Breast epithelium (tissue), 4 donors: ENCODE measurements at places on chromosomes 7 and 10. TPM values are rescaled to one million over a fixed set of nuclear protein-coding genes. Genes with fewer than 3 reads are reported as not detected.

The ARPC1A gene
- total RNA-seq: 122 TPM

The TAS2R3 gene
- total RNA-seq: 3.9 TPM

The PPP1R3C gene
- 14.4 TPM for total RNA-seq

The AKR1D1 gene
- 0.59 TPM for total RNA-seq

The MPP7 gene
- 20.3 TPM for total RNA-seq

- no peak for DNase-seq
- no peak overlapping the region for H3K4me3 ChIP-seq
- H3K36me3 ChIP-seq: no peaks in the 10 kb centered on the region
- no peaks in the 10 kb centered on the region for H3K4me1 ChIP-seq
- no peaks in the 10 kb centered on the region for H3K27me3 ChIP-seq
Measured at GRCh38 chr7:34315032-34315431, 343.0 kb upstream of the NPSR1 start.

DNA sequence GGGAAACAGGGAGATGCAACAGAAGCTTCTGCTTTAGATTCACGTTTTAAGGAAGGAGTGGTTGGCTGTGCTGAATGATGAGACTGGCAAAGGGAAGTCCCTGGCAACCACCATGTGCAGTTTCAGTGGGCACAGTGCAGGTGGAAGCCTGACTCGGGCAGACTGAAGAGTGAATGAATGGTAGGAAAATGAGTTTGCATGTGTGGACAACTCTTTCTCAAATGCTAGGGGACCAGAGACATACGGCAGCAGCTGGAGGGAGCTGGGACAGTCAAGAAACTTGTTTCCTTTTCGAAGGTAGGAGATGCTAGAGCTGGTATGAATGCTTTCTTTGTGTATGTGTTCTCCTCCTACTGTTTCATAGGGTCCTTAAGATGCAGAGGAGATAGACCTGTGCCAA lies 29.0 kb downstream of the PODXL start:
- no peak for DNase-seq
- no peaks in the 10 kb centered on the region for H3K36me3 ChIP-seq
- no peak overlapping the region for H3K4me3 ChIP-seq
- H3K27me3 ChIP-seq: no peaks in the 10 kb centered on the region
- H3K27ac ChIP-seq: no peak overlapping the region

GRCh38 chr10:132743925-132744490 lies 41.9 kb downstream of the NKX6-2 start:
- no peak overlapping the region for H3K27ac ChIP-seq
- no peak for DNase-seq
- H3K27me3 ChIP-seq: no peaks in the 10 kb centered on the region
- no peak overlapping the region for H3K4me3 ChIP-seq
- no peaks in the 10 kb centered on the region for H3K36me3 ChIP-seq

GRCh38 chr7:22125436-22125835 lies 179.7 kb upstream of the CDCA7L start:
- no peaks in the 10 kb centered on the region for H3K27me3 ChIP-seq
- no peak overlapping the region for H3K4me3 ChIP-seq
- H3K36me3 ChIP-seq: no peaks in the 10 kb centered on the region
- no peaks in the 10 kb centered on the region for H3K4me1 ChIP-seq

GRCh38 chr7:52285689-52286088 lies 749.7 kb upstream of the POM121L12 start:
- H3K27me3 ChIP-seq: no peaks in the 10 kb centered on the region
- H3K4me1 ChIP-seq: no peaks in the 10 kb centered on the region
- DNase-seq: no peak
- no peak overlapping the region for H3K27ac ChIP-seq
- no peak overlapping the region for H3K4me3 ChIP-seq

DNA sequence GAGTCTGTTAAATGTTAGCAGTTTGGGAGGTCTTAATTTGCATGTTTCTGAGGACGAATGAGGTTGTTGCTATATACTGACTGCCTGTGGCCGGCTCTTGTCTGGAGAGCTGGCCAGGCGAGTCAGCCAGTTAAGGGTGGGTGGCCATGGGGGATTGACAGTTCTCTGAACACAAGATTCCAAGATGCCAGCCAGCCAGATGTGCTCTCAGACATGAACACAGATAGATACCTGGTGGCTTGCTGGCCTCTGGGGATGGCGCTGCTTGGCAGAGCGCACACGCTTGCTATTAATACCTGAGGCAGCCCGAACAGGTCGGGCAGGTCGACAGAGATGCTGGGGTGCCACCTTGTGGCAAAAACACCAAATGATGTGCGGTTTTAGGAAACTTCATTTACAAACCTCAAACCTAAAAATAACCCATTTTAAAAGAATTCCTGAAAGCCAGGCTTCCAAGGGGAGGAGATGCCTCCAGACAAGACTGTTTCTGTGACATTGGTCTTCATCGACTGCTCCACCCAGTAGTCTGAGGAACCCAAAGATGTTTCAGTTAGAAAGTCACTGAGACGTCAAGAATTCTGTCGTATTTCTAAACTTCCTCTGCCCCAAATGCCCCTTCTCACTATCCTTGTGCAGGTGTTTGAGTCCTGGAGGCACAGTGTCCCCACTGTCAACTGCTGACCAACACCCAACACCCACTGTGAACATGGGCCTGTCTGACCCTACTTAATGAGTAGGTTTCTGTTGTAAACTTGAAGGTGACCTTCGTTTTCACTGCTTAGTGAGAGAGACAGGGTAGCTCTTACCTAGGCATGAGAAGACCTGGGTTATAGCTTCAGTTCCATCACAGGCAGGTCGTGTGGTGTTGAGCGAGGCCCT lies 123.4 kb downstream of the NT5C2 start:
- H3K27me3 ChIP-seq: no peaks in the 10 kb centered on the region
- H3K4me3 ChIP-seq: no peak overlapping the region
- H3K36me3 ChIP-seq: no peaks in the 10 kb centered on the region
- peak; percentile 62 for DNase-seq
- no peaks in the 10 kb centered on the region for H3K4me1 ChIP-seq

DNA sequence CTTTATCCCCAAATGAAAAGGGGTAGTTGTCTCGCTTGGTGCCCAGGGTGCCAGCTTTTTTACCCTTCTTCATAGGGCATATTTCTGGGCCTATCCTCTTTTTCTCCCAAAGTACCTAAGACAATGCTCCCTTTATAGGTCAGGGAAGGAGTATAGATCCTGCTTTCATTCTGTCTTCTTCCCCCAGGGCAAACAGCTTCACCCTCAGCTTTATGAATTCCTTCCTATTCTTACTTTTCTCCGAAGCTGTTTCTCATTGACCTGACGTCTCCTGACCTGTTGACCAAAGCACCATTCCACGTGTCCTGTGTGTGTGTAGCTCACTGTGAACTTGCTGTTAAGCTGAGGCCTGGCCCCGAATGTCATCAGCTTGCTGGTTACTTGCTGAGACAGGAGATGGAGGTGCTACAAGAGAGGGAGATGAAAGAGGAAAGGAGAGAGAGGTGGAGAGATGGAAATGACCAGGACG lies 48.9 kb downstream of the PYROXD2 start:
- peak overlapping the region; percentile 93 for H3K27ac ChIP-seq
- H3K4me1 ChIP-seq: no peaks in the 10 kb centered on the region
- H3K36me3 ChIP-seq: no peaks in the 10 kb centered on the region
- no peak overlapping the region for H3K4me3 ChIP-seq
- no peaks in the 10 kb centered on the region for H3K27me3 ChIP-seq

DNA sequence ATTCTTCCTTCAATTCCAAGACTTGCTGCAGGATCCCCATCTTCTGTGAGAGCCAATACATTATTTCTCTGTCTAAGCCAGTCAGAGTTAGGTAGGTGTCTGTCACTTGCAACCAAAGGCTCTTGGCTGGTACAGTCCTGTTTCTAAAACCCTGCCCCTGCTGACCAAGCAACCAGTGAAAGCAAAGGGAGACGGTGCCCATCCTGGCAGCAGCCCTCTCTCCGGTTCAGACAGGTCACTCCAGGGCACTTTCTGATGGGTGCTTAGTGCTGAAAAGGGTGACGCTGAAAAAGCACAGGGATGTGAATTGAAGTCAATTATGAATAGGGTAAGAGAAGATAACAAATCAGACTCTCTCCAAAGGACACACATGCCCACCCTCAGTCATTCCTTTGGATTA lies 37.5 kb downstream of the SPOCK2 start:
- no peak for DNase-seq
- no peaks in the 10 kb centered on the region for H3K27me3 ChIP-seq
- no peaks in the 10 kb centered on the region for H3K36me3 ChIP-seq
- no peak overlapping the region for H3K4me3 ChIP-seq
- H3K27ac ChIP-seq: no peak overlapping the region
- no peaks in the 10 kb centered on the region for H3K4me1 ChIP-seq

DNA sequence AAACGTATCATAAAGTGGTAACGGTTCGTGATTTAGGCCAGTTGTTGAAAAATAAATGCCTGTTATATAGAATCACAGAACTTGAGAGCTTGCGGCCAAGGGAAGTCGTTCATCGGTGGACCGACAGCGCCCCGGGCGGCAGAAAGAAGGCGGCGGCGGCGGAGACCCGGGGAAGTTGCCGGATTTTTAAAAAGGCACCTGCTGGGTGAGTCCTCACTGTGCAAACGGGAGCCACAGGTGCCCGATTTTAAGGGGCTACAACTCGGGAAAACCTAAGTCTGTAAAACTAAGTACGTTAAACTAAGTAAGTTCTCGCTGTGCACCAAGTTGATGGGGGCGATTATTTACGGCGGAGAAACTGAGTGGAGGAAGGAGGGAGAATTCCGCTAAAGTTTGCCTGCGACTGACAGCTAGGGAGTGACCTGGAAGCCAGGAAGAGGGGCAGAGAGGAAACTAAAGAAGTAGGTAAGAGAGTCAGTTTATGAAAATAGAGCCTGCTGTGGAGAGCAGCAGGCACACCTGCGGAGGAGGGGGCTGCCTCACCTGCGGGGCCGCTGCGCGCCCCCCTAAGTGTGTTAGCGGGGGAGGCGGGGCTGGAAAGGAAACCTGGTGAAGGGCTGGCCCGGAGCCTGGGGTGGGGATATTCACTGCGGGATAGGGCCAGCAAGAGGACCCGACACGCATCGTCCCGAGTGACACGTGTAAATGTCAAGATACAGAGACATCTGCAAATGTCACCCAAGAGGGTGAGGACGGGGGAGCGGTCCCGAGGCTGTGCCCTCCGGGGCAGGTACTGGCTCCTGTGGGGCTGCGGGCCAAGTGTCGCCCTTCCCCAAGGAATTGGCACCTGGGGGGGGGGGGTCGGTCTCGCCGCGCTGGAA lies 996 bp downstream of the ADAM12 start:
- peak overlapping the region; percentile 42 for H3K4me3 ChIP-seq
- peak; percentile 63 for DNase-seq
- peak overlapping the region; percentile 87 for H3K27ac ChIP-seq
- no peaks in the 10 kb centered on the region for H3K27me3 ChIP-seq

DNA sequence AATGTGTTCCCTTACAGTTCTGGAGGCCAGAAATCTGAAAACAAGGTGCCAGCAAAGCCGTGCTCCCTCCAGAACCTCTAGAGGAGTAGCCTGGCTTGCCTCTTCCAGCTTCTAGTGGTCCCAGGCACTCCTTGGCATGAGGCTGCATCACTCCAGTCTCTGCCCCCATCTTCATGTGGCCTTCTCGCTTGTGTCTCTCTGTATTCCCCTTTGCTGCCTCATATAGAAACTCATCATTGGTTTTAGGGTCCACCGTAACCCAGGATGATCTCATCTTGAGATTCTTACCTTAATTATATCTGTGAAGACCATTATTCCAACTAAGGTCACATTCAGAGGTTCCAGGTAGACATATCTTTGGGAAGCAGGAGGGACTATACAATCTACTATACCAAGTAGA lies 182.4 kb downstream of the SKIDA1 start:
- no peak for DNase-seq
- no peaks in the 10 kb centered on the region for H3K36me3 ChIP-seq
- no peaks in the 10 kb centered on the region for H3K4me1 ChIP-seq
- H3K4me3 ChIP-seq: no peak overlapping the region

DNA sequence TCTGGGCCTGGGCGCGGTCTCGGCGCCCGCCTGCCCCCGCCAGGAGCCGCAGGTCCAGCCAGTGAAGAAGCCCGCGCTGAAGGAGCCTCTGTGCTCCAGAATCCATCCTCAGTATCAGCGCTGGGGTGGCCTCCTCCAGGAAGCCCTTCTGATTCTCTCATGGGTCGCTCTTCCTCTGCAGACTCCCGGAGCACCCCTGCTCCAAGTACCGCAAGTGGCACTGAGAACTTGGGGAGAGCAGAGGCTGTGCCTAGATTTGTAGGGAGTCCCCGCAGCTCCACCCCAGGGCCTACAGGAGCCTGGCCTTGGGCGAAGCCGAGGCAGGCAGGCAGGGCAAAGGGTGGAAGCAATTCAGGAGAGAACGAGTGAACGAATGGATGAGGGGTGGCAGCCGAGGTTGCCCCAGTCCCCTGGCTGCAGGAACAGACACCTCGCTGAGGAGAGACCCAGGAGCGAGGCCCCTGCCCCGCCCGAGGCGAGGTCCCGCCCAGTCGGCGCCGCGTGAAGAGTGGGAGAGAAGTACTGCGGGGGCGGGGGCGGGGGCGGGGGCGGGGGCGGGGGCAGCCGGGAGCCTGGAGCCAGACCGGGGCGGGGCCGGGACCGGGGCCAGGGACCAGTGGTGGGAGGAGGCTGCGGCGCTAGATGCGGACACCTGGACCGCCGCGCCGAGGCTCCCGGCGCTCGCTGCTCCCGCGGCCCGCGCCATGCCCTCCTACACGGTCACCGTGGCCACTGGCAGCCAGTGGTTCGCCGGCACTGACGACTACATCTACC lies at the start of gene ALOX5:
Gene ALOX5, plus strand, starts transcription at position 641 of the 774 bp plus-strand sequence. Its CDS starts 64 bp downstream, at position 705.
- peaks cover 7% of the 10 kb centered on the region for H3K4me1 ChIP-seq
- no peaks in the 10 kb centered on the region for H3K36me3 ChIP-seq
- no peaks in the 10 kb centered on the region for H3K27me3 ChIP-seq
- no peak within 1 kb of the TSS for H3K27ac ChIP-seq
- H3K4me3 ChIP-seq: peak within 1 kb of the TSS; percentile 53

DNA sequence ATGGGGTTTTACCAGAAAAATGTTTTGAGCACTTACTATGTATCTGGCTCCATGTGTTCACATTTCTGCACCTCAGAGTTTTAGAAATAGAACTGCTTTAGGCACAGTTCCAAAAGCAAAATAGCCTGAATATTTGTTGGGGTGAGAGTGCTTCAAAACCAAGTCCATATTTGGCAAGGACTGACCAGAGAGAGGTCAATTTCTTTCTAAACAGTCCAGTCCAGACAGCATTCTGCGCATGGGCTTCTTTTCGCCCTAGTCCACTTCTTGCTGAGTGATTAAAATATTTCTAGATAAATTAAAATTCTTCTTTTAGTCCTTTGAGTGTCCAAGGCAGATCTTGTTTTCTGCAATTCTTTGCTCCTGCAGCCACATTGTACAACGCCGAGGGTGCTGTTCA lies 427.0 kb downstream of the PHTF2 start:
- no peaks in the 10 kb centered on the region for H3K36me3 ChIP-seq
- H3K4me3 ChIP-seq: no peak overlapping the region
- DNase-seq: no peak
- H3K27me3 ChIP-seq: no peaks in the 10 kb centered on the region

- no peak overlapping the region for H3K27ac ChIP-seq
- H3K27me3 ChIP-seq: no peaks in the 10 kb centered on the region
- no peaks in the 10 kb centered on the region for H3K36me3 ChIP-seq
Measured at GRCh38 chr7:53431901-53432300, 396.5 kb downstream of the POM121L12 start.
